ENCODE measurements at places on chromosomes 2 and 18.
A peak's percentile ranks its signal among the peaks of the same experiment; 100 is the strongest.

DNA sequence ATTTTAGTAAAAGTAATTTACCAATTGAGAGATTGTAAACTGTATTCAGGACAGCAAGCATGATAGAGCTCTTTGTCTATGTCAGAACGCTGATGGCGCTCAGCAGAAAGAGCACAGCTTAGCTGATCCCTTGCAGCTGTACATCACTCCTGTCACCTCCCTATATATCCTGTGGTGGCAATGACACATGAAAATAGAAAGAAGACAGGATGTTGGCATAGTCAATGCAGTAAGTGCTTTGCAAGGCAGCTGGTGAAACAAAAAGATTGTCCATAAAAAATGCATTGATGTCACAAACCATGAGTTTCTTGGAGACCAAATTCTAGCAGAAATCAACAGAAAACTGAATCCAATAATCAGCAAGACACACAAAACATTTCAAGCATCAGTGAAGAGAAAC, 221.5 kb downstream of the RIT2 start:
- no peak for DNase-seq

GRCh38 chr2:17791121-17791816, 25.0 kb upstream of the MSGN1 start:
- no peak for DNase-seq

DNA sequence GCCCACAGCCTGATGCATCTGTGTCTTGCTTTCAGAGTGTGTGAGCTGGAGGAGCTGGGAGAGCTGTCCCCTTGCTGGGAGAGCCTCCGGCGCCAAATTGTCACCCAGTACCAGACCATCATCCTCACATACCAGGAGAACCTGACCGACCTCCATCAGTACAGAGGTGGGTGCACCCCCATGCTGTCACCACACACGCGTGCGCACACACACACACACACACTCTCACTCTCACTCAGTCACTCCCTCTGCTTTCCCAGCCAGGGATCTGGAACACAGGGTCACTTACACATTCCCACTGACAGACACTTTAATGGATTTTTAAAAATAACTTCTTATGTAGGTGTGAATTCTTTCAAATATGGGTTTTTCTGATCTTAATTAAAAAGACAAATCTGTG, 64.5 kb downstream of the COA5 start:
- no peak for DNase-seq

DNA sequence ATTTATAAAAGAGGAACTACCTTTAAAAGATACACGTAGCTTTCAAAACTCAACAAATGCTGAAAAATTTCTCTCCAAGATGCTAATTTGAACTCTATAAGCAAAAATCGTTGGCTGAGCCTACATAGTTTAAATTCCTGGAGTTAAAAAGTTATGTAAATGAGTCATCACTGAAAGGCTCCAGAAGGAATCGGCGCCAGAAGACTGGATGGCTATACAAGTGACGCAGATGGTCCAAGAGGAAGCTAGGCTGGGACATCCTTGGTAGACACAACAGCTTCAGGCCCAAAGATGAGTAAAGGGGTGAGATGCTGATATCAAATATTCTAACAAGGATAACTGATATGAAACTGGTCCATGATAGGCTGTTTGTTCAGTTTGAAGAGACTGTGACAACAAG, 22.8 kb upstream of the DNAH6 start:
- DNase-seq = no peak

DNA sequence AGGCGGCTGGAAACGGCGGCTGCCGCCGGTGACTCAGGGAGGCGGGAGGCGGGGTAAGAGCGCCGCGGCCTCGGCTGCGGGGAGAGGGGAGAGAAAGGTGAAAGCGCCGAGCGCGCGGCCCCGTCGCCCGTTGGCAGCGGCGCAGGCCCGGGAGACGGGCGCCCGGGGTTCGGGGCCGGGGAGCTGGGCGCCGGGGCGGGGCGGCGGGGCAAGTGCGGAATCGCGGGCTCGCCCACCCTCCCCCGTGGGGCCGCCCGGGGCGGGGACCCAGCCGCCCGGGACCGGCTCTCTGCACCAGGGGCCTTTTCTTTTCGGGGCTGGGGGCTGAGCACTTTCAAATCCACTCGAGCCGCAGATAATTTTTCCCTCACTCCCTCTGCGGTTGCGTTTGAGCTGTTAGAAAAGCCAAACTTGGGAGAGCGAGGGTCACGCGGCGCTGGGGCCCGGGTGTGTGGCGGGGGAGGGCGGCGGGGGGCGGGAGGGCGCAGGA, 266 bp downstream of the KDM3A start:
- DNase-seq = no peak

- no peak for DNase-seq
Observed at GRCh38 chr2:62908145-62908544, 142.5 kb upstream of the OTX1 start.

GRCh38 chr2:70670626-70671025, 97.4 kb downstream of the ADD2 start:
- DNase-seq = no peak

DNA sequence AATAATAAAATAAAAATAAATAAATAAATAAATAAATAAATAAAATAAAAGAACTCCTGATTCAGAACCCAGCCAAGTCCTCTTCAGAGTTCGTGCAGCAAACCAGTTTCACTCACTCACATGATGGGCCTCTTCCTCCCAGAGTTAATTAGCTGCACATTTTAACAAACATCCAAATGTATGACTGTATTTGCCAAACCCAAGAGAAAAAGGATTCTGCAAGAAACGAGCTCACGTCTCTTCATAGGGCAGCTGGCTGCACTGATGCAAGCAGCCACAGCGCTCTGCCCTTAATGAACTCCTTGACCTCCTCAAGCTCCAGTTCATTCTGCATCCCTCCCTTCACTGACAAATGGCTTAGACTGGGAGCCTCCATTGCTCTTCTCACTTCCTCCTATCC, 55.1 kb downstream of the MREG start:
- DNase-seq = no peak

GRCh38 chr2:233247744-233248143, 3.7 kb upstream of the ATG16L1 start:
- DNase-seq = peak; percentile 91

DNA sequence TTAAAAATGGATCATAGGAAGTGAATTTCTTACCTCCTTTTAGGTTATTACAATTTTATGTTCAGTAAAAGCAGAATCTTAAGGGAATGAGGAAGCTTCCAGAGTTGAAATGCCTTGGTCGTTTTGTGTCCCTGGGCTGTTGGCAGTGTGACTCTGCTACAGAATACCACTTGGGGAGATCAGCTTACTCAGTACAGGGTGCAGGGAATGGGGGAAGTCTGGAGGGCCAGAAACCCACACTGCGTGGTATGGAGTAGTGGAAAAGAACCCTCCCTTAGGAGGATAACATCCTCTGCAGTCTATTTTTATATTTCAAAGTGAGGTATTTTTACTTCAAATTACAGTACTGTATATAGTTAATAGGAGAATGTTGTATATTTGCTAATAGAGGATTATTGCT, 51.1 kb downstream of the R3HDM1 start:
- no peak for DNase-seq

- no peak for DNase-seq
Observed at GRCh38 chr18:34773961-34774766, 64.1 kb downstream of the DTNA start.

GRCh38 chr2:48728840-48729239, 26.7 kb downstream of the LHCGR start:
- no peak for DNase-seq

- DNase-seq = no peak
Observed at GRCh38 chr2:227000123-227000522, 163.9 kb downstream of the COL4A4 start.

- DNase-seq = no peak
Observed at GRCh38 chr2:176814274-176814673, 398.3 kb upstream of the HNRNPA3 start.

DNA sequence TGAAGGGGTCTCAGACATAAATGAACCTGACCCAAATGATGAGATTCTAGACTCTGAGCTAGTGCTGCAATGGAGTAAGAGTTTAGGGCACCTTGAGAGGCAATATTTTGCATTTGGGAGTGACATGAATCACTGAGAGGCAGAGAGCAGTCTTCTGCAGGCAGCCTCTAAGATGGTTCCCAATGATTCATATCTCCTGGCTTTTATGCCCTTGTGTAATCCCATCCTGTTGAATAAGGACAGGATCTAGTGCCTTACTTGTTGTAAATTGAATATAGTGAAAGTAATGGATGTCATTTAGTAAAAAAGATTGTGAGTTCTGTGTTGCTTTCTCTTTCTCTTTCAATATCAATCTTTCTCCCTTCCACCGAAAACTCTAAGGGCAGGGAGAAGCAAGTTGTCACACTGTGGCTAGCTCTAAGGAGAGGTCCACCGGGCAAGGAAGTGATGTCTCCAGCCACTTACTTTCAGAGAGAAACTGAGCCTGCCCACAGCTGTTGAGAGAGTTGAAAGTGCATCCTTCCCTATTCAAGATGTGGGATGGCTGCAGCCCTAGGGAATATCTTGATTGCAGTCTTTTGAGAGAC, 144.7 kb downstream of the TRIB2 start:
- DNase-seq = no peak

- DNase-seq = no peak
Observed at GRCh38 chr2:2664989-2665833, 334.1 kb upstream of the MYT1L start.

DNA sequence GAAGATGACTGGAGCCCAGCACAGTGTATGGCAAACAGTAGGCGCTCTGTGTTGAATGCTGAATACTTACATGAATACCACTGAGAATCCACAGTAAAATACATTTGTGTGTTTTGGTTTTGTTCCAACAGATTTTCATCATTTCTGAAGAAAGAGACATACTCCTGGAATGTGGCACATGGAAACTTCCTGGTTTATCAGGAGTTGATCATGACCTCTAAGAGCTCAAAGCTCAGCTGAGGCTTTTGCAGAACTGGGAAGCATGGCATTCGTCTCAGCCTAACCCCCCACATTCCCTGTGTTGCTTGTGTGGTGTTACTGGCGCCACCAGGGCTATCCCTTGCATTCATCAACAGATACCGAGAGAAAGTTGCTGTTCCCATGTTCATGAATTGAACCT, 316.9 kb upstream of the REV1 start:
- DNase-seq = no peak

Data from CD4-positive, alpha-beta T cell treated with Interleukin-2 at 100 ng/mL for 4 hours (primary cell).